ENCODE measurements at places on chromosomes 1 and 21. TPM values are rescaled to one million over a fixed set of nuclear protein-coding genes. Genes with fewer than 3 reads are reported as not detected.

DNA sequence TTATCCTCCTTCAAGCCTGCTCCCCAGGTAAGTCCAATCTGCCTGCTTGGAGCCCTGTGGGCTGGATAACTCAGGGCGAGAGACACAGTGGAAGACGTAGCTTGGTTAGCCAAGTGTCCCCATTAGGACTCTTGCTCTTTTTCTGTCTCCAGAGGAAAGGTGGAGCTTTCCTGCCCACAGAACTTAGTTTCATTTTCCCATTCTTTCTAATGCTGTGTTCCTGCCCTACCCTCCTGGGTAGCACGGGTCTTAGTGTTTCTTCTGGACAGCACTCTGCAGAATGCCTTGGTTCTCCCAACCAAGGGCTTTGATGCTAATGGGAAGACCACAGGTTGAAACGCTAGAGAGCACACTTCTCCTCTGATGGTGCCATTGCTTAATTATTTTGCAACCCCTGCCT lies 92.5 kb upstream of the LRRC8D start:
- DNase-seq, result no peak

DNA sequence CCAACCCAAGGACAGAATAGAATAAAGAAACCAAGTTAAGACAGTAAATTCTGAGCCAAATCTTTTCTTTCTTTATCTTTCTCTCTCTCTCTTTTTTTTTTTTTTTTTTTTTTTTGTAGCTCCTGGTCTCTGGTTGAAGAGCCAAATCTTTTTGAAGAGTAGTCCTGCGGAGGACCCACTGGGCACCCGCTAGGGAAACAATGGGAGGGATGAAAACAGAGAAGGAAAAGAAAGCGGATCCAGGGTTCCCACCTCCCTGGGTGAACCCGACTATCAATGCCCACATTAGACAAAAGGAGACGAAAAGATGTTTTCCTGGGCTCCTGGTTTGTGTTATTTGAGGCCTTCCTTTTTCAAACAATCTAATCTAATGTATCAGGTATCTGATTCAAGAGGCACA lies 49.8 kb upstream of the FBXO28 start:
- no peak for DNase-seq

GRCh38 chr21:39051588-39051949 lies 131.7 kb downstream of the PSMG1 start:
- DNase-seq, result peak; percentile 37

- no peak for DNase-seq
These were observed 117.1 kb upstream of the IFFO2 start for GRCh38 chr1:19073311-19074186.

DNA sequence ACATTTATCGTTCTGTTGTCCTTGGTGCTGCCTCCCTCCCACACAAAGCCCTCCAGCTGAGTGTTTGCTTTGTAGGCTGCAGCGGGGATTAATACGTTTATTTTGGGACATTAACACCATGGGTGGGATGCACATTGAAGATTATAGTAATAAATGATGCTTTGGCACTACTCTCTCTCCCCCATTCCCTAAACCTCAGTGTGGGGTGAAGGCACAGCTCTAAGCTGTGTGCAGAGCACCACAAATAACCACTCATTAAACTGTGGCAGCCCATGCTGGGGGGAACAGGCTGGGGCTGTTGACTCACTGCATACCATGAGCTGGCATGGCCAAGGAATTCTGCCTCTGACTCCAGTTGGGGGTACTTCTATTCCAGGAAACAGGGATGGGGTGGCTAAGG lies 7.7 kb downstream of the PCP4L1 start:
- DNase-seq, result no peak

The S100A7 gene
- total RNA-seq, result not detected

- DNase-seq, result peak; percentile 75
These were observed 20.6 kb downstream of the RUNX3 start for GRCh38 chr1:24909388-24909898.

- DNase-seq, result no peak
These were observed 280.1 kb downstream of the NPHP4 start for GRCh38 chr1:5711956-5712645.
